ENCODE measurements at places on chromosomes 3 and 15.

DNA sequence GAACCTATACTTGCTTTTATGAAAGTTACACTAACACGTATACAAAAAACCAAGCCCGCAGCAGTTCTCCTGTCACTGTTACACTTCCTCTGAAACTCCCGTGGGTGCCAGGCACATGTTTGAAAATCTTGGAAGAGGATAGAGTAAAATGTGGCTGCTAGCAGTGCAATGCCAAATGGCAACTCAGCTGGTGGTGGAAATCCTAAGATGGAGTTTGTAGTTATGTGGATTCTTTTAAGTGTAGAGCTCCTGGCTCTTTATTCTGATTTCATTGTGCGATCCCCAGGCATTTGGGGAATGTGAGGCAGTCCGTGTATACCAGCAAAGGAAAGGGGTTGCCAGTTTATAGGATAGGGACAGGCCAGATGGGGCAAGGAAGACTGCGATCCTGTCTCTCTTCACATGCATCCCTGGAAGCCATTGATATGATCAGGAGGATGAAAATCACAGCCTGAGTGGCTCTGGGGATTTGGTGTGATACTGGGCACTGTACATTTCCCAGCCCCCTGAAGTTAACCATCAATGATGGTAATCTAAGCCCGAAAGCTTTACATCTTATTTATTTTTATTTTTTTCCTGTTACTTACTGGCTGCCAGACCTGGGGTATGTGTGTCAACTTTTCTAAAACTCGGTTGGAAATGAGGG, 1.1 kb downstream of the STAC start:
- no peak for DNase-seq

DNA sequence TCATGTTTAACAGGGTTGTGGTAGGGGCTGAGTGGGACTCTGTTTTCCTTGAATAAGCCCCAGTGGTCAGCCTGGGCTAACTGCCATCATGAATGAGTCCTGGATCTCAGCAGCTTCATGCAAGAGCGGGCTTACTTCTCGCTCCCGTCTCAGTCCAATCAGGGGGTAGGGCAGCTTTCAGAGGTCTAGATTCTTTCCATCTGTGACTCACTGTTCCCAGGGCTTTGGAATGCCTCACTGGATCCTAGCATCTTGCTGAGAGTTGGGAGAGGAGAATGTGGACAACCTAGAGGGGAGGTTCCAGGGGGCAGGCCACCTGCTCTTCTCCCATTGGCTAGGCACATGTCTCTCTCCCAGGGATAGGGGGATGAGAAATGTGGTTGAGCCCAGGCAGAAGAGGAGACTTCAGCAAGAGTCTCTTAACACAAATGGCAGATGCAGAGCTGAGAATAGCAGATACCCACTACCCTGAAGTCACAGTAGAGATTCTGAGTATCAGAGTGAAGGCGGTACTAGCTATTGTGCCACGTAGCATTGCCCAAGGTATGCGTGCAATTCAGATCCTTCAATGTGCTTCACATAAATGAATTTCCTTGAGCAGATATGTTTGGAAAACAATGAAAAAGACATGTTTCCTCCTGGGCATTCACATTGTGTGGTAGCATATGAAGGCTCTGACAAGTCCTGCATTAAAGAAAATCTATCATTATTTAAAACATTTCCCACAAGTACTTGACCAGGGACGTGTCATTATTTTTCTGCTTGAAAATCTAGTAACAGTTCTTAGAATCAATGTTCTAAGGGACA, 257.7 kb upstream of the PROK2 start:
- DNase-seq: no peak

GRCh38 chr15:39315206-39315850, 265.6 kb upstream of the THBS1 start:
- DNase-seq: no peak

DNA sequence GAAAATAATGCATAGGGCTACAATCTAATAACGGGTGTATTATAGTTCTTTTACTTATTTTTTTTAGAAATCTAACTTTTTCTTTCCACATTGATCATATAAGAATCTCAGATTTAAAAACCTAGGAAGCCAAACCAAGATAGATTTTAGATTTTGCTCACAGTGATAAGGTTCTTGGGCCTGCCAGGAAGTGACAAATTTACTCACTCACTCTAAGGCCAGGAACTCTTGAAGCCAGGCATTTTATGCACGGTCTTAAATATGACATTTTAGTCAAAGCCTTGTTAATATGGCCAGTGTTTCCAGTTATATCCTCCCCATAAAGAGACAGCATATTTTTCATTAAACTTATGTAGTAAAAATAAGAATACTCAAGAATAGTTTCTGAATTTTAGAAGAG, 271.4 kb downstream of the SQOR start:
- no peak for DNase-seq

Measured in HuH-7 (cell line).